ENCODE measurements at places on chromosomes 2 and 18.

DNA sequence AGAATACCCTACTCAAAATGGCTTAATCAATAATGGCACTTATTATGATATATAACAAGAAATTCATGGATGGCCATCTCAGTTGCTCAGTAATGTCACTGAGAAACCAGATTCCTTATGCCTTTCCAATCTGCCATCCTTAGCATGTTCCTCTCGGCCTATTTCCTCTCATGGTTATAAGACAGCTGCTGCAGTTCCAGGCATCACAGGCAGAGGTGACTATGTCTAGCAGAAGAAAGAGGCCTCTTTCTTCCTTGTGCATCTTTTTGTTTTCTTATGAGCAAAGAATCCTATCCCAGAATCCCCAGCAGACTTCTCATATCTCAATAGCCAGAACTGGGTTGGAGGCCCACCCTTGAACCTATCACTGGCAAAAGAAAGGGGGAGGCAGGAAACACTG lies 310.6 kb upstream of the SPRED2 start:
- no peak for DNase-seq

- DNase-seq: peak; percentile 44
Observed at GRCh38 chr18:13471971-13472628, 253.5 kb downstream of the LDLRAD4 start.

DNA sequence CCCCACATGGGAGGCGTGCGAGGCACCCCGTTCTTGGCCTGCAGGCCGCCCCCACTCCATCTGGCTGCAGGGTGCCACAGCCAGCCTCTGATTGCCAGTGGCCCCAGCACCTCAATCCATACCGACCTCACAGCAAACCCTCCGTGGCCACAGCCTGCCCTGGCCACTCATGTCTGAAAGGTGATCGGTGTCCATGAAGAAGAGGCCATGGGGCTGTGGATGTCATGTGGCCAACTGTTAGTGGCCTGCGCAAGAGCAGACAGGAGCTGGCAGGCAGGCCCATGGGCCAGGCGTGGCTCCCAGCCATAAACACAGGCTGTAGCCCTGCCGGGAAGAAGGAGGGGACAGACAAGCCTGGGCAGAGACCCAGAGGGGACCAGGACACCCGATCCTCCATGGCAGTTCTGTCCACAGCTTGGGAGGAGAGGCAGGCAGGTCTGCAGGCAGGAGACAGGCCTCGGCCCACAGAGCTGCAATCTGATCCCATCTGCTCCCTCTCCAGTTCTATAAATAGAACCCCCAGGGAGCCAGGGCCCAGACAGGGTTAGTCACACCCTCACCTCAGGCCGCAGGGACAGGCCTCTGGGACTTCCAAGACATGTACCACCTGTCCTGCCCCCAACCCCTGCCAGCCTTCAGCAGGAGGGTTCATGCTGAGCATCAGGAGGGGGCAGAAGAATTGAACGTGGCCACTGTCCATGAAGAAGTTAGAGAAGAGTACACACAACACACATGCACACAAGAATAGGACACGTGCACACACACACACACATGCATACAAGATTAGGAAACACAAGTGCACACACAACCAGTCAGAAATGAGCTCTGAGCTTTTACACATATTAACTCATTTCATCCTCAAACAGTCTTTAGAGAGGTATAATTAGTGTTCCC lies 16.9 kb downstream of the STEAP3 start:
- peak; percentile 37 for DNase-seq

GRCh38 chr18:46167971-46168370 lies 63.8 kb downstream of the HAUS1 start:
- DNase-seq: no peak

GRCh38 chr18:70627182-70627802 lies 338.4 kb downstream of the SOCS6 start:
- no peak for DNase-seq

DNA sequence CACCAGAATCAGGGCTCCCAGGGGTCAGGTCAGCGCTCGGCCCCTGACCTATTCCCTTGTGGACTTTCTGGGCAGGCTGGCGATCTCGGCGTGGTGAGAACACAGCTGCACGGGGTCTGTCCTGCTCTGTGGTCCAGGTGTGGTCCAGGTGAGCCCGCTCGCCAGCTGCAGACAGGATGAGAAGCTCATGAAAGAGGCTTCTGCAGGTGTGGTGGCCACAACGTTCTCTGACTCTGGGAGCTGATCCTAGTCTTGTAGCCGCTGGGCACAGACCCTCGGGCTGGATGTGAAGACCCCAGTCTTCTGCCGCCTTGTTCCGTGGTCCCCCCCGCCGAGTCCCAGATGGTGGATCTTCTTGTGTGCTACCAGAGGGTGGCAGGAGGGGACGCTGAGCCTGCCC lies 129.7 kb downstream of the RTP5 start:
- DNase-seq: no peak

- no peak for DNase-seq
Observed at GRCh38 chr2:72827966-72828646, 2.3 kb upstream of the EXOC6B start.

DNA sequence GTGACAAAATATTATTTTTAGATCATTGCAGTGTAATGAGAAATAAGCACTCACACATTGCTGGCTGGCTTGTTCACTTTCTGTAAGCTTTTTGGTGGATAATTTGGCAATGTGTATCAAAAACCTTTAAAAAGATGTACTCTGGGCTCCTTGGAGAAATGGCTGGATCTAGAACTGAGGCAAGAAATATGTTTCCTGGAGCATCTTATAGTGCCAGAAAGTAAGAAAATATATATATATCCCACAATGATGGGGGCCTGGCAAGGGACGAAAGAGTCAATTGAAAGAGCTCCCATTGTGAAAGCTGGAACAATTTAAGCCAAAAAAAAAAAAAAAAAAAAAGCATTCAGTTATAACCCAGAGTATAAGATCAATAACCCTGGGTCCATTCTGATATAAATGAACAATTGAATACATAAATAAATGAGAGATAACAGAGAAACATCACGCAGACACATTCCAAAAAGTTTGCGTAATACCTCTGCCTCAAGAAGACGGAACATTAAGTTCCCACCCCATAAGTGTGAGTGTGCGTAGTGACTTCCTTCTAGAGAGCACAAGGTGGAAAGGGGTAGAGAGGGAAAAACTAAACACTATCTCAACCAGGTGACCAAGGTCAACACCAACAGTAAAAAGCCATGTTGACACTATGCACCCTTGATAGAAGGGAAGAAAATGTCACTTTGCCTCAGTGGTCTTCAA lies 77.5 kb downstream of the BIN1 start:
- no peak for DNase-seq

DNA sequence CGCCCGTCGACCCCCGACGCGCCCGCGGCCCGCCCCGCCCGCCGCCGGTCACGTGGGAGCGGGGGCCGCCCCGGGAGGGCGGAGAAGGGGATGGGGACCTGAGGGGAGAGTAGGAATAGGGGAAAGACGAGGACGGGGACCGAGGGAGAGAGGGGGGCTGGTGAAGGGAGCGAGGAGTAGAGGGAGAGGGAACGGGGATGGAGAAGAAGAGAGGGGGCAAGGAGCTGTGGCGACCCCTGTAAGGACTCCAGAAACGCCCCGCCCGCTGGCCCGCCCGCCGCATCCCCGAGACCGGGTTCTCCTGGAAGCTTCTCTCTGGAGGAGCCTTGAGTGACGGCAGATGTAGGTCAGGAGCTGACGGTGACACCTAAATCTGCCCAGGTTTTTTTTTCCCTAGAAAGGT lies 615 bp downstream of the ADNP2 start:
- DNase-seq: peak; percentile 67

DNA sequence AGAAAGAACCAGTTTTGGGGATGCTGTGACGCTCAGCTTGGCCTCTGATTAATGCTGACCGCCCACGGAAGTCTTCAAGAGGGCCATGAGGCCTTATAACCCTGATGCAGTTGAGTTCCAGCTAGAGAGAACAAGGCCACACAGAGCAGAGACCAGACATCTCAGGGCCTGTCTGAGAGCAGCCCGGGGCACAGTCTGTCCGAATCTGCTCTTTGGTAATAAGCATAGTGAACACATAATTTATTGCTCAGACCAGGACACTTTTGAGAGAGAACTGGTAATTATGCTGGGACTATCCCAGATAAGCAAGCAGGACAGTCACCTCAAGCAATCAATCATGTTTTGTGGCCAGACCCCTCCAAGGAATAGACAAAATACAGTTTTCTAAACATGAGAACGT lies 68.5 kb downstream of the STPG4 start:
- DNase-seq: no peak

DNA sequence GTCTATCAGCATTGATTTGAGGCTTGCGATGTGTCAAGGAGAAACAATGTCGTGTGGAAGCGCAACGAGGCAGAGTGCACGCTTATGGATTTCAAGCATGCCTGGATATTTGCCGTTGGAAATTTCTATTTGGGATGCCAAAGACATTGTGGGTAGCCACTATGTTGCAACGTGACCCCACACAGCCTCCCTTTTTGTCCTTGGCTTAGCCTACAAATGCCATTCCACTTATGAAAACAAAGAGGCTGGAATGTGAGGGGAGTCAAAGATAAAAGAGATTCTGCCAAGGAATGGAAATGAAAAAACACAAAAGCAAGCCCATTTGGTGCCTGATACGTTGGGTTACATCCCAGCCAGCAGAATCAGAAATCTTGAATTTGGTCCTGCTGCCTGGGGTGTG lies 721.2 kb downstream of the GALR1 start:
- no peak for DNase-seq

- no peak for DNase-seq
Observed at GRCh38 chr2:241888641-241889040, 19.1 kb downstream of the RTP5 start.

DNA sequence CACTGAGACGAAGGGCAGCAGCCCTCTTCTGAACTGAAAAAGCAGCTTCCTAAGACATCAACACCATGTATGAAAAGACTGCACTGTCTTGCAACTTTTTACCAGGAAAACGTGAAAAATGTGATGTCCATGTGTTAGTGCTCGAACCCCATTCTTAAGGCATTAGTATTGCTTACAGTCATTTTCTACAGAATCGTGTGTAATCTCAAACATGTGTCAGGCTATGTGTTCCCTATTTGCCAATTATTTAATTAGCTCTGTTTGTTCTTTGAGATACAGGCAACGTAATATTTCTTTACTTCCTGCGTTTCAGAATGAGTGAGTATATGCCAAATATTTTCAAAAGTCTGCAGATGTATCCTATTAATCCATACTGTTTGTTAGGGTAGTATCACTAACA lies 307.7 kb upstream of the CCDC68 start:
- no peak for DNase-seq

GRCh38 chr2:42202634-42203008 lies 33.5 kb downstream of the EML4 start:
- no peak for DNase-seq

DNA sequence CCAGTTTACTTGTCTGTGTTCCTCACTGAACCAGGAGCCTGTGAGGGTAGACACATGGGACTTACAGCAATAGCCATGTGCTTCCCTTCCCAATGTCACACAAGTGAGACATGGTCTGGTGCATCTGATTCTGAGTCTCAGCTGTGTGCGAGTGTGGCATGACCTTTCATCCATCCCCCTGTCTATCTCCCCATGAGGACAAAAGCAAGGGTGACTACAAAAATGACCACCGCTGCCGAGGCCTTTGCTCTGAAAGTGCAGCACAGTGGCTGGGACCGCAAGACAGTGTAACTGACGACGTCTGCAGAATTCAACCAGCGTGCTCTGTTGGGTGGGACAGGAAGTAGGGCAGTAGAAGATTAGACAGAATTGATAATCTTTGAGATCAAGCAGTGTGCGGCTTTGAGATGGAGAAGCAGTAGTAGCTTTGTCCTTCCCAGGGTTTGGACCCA lies 50.5 kb downstream of the RAB31 start:
- no peak for DNase-seq

DNA sequence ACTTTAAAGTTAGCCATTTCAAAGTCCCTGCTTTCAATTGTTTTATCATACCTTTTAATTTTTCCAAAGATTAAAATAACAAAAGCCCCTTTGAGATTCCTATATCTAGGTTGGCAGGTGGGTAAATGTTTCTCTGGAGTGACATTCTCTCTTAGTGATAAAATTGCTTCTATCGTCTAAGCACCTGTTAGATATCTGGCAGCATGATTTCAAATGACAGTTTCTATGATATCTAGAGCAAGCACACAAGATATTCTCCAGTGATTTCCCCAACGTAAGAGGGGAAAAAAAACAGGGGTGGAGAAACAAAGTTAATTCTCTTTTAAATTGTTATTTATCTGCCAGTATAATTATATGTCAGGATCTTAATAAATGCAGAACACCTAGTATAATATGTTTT lies 610.2 kb downstream of the DSC3 start:
- DNase-seq: no peak

GRCh38 chr2:134336352-134336751 lies 82.5 kb downstream of the MGAT5 start:
- DNase-seq: no peak

GRCh38 chr2:222108957-222109585 lies 189.7 kb downstream of the PAX3 start:
- no peak for DNase-seq

DNA sequence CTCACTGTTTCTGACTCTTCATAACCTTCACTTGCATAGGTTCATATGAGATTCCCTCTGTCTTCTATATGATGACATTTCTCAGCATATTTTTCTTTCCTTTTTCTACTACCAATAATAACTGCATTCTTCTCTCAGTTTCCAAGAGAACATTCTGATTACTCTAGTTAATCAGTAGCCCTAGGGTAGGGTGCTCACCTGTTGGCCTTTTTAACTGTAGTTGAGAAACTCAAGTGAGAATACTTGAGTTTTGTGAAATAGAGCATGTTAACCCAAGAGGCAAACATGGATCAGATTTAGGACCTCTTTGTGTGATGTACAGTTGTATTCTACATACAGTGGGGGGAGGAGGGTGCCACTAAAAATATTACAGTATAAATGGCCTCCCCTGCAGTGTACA lies 308.0 kb downstream of the CMPK2 start:
- no peak for DNase-seq

DNA sequence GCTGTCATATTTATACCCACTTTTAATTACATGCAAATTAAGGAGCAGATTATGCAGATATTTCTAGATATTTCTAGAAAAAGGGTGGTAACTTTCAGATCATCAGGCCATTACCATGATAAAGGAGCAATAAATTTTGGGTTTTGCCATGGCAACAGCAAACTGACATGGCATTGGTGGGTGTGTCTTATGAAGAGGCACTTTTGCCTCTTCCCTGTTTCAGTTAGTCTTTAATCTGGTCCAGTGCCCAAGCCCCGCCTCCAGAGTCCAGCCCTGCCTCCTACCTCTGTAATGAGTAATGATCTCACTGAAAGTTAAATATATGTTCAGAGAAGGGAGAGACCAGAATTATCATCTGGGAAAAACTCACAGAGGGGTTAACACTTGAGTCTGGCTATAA lies 124.8 kb downstream of the SCG2 start:
- DNase-seq: no peak

- DNase-seq: no peak
Observed at GRCh38 chr2:143433251-143433650, 304.0 kb downstream of the ARHGAP15 start.

GRCh38 chr2:235859651-235860050 lies 308.5 kb downstream of the GBX2 start:
- no peak for DNase-seq

DNA sequence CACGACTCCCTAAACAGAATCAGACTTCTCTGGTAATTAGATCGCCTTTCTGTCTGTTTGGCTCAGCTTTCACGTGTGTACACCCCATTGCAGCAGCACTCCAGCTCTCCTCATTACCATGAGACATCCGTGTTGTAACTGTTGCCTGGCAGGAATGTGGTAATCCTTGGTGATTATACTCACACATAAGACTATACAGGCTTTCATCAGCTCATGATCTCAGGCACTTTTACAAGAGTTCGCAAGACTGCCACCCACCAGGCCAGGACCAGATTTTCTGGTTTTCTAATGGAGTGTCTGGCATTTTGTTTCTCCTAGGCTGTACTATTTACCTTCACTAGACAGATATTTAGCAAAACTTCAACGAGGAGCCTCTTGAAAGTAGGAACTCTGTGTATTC lies 50.2 kb downstream of the ACVR1 start:
- no peak for DNase-seq

GRCh38 chr2:133090358-133090757 lies 420.4 kb upstream of the LYPD1 start:
- DNase-seq: no peak

Measured in right kidney (tissue), 9 donors.